Activated T-cell treated with anti-CD3 and anti-CD28 coated beads for 4 hours (primary cell): ENCODE measurements at places on chromosomes 4 and X.

- no peak for DNase-seq
Measured at GRCh38 chr4:2733844-2734574, 22.1 kb downstream of the TNIP2 start.

DNA sequence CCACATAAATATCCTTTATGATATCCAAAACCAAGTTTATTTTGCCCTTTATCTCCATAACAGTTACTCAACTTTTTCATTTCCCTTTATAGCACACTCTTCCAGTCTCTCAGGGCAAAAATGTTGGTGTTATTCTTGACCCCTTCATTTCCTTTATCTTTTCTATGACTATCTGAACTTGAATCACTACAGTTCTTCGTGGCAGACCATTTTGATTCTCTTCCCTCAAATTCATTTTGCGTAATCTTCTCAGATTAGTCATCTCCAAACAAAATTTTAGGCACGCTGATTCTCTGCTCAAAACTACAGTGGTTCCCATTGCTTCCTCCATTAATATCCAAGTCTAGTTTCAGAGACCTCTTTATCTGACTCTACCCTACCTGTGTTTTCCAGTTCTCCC, 26.1 kb downstream of the RUFY3 start:
- no peak for DNase-seq

GRCh38 chrX:153379508-153379907, 21.6 kb downstream of the PNMA6E start:
- no peak for DNase-seq

- DNase-seq: no peak
Measured at GRCh38 chrX:71056867-71057266, 11.3 kb downstream of the SNX12 start.

- no peak for DNase-seq
Measured at GRCh38 chr4:7427361-7427760, 7.4 kb downstream of the PSAPL1 start.

GRCh38 chr4:89279385-89279784, 28.2 kb downstream of the GPRIN3 start:
- DNase-seq: no peak

DNA sequence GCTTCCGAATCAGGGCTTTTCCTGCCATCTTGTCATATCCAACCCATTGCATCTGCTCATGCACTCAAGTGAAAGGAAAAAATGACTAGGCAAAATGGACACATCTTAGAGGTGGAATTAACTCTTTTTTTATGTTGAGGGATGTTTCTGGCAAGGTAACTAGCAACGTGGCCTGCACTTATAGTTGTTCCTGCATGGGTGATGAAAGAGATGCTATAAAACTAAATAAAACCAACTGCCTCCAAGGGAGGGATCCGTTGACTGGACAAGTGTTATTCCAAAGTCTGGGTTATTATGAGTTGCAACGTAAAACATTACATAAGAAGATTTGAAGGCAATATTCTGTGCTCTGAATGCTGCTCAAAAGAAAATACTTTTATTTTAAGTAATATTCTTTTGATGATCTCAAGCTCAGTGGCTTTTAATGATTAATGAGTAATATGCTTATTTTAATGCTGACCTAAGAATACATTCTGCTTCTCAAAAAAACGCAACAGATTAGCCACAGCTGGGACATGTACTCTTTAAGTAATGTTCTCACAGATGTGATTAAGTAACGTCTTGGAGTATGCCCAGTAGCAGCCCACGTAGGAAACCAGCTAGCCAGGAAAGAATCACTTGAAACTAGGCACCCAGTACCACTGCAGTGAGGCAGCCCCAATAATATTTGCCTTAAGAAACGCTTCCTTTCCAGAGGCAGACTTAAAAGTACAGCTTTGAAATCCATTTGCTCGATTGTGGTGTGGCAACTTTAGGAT, 27.4 kb downstream of the KLF3 start:
- DNase-seq: no peak

GRCh38 chr4:14130551-14130950, 503.0 kb upstream of the BOD1L1 start:
- no peak for DNase-seq

GRCh38 chrX:27915617-27916016, 65.6 kb downstream of the DCAF8L1 start:
- no peak for DNase-seq

- DNase-seq: no peak
Measured at GRCh38 chr4:5082376-5082775, 31.1 kb downstream of the STK32B start.

DNA sequence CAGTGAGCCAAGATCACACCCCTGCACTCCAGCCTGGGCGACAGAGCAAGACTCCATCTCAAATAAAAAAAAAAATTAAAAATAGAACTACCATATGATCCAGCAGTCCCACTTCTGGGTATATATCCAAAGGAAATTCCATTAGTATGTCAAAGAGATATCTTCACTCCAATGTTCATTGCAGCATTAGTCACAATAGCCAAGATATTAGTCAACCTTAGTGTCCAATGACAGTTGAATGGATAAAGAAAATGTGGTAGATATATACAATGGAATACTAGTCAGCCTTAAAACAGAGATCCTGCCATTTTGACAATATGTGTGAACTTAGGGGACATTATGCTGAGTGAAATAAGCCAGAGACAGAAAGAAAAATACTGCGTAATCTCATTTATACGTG, 49.4 kb downstream of the C4orf46 start:
- DNase-seq: no peak

GRCh38 chr4:53431052-53431451, 53.6 kb downstream of the FIP1L1 start:
- DNase-seq: no peak

- no peak for DNase-seq
Measured at GRCh38 chrX:39693298-39693697, 404.5 kb downstream of the BCOR start.

DNA sequence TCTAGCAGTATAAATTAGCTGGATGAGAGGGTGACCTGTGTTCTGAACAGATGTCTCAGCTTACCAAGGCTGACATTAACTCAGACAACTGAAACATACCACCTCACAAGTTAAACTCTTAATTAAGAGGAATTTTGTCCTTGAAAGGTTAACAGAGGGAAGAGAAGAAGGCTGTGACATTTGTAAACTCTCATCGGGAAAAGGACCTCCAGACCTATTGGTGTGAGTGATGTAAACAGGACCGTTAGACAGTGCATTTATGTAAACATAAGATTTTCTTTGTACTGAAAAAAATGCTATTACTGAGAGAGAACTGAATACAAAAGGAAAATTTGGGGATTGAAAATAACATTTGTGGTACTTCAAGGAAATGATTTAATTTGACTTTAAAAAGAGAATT, 308.4 kb upstream of the DIAPH2 start:
- no peak for DNase-seq

DNA sequence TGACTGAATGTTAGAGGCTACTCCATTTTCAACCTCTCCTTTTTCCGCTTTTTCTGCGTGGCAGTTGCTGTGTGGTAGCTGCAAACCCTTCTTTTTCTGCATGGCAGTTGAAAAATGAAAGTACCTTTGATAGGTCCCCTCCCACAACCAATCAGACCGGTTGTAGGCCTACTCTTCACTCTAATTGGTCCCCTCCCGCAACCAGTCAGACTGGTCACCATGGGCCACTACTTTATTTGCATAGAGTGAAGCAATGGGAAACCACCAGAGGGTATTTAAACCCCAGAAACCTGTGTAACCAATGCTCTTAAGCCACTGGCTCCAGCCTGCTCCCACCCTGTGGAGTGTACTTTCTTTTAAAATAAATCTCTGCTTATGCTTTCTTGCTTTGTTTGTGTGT, 877.8 kb downstream of the FAM133A start:
- no peak for DNase-seq
